Daoy (cell line): ENCODE measurements at places on chromosomes 7 and 10. TPM values are rescaled to one million over a fixed set of nuclear protein-coding genes. Genes with fewer than 3 reads are reported as not detected.

DNA sequence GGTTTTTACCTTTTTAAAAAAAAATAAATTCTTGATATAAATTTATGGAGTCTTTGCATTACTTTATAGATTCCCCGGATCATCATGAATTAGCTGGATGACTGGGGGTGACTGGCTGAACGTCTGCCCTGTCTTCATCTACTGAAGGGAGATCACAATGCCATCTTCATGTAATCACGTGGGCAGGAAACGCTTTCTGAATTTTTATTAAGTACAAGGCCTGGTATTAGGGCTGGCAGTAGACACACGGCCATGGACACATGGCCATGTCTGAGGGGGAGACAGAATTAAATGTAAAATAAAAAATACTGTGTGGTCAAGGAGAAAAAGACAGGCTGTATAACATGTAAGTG, 111.2 kb downstream of the VIPR2 start:
- no peak for DNase-seq

The STEAP4 gene
- not detected in 2 replicates for total RNA-seq

- no peak for DNase-seq
These were observed 49.8 kb downstream of the SLC29A4 start for GRCh38 chr7:5332579-5332978.

The ELFN1 gene
- total RNA-seq = 0.15 and 1.1 TPM in 2 replicates

- no peak for DNase-seq
These were observed 52.4 kb downstream of the ARMH3 start for GRCh38 chr10:102003541-102003940.

- DNase-seq = no peak
These were observed 185.2 kb upstream of the VIPR2 start for GRCh38 chr7:159329818-159330378.

DNA sequence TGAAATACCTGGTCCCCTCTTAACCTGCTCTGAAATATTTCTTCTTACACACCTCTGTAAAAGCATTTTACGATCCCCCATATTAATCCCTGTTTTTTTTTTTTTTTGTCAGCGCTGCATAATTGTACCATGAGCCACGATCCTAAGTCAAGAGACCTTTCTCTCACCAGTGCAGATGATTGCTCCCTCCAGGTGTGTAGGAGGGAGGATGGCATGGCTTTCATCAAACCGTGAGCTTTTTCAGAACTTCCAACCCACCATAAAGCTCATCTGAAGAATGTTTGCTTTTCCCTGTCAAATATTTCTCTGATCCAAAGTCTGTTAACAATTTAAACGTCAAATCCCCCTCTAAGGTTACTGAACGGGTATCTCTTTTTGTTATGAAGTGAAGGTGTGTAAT, 28.2 kb upstream of the SEPHS1 start:
- no peak for DNase-seq

The AKR1E2 gene
- not detected in 2 replicates for total RNA-seq

DNA sequence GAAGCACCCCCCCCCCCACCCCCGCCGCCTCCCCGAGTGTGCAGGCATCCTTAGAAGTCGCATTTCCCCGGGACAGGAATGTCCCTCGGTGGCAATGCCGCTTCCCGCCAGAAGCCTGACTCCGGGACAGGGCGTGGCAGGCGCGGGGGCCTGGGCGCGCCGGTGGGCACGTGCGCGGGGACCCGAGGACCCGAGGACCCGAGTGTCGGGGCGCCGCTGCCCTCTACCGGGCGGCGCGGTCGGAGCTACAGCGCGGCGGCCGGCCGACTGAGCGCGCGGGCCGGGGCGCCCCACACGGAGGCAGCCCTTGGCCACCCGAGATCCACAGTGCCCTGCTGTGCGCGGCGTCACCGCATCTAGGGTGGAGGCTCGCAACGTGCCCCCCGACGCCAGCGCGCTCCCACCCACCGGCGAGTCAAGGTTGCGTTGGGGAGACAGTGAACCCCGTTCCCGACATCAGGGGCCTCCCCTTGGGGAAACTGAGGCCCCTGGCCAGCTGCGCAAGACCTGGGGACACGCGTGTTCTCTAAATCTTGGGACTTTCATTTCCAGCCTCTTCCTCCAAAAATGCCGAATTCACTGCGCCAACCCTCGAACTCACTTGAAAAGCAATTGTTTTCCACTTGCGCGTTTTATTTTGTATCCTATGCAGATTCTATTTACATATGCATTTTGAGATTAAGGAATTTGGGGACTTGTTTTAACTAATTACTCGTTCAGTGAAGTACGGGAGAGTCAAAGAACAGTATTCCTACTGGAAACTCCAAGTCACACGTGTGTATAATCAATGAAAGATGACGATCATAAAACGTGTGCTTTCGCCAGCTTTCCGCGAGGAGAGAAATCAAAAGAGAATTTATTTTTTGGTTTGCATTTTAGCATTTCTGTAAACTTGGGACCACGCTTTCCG, 3.1 kb upstream of the CUX1 start:
- peak; percentile 89 for DNase-seq

DNA sequence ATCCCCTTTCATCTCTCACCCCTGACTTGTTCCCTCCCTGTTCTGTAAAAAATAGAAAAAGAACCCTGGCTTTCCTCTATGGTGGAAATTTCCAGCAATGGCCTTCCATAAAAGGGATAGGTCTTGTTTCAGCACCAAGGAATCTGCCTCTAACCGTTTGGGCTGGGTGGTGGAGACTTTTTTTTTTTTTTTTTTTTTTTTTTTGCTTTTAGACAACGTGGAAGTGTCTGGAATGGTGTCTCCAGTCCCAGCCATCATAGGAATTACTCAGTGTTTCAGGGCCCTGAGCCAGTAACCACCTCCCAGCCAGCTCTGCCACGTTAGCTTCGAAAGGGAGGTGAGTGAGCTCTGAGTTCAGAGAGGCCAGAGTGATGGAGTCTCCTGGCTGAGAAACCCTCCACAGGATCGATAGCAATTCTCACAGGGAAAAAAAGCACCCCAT, 97.3 kb upstream of the COL1A2 start:
- peak; percentile 91 for DNase-seq

The TAS2R5 gene
- total RNA-seq = 0.06 TPM in 1 of 2 replicates, not detected in the other

- DNase-seq = no peak
These were observed 9.8 kb downstream of the RBP4 start for GRCh38 chr10:93591065-93591808.

The IGF2BP3 gene
- 277 and 349 TPM in 2 replicates for total RNA-seq

DNA sequence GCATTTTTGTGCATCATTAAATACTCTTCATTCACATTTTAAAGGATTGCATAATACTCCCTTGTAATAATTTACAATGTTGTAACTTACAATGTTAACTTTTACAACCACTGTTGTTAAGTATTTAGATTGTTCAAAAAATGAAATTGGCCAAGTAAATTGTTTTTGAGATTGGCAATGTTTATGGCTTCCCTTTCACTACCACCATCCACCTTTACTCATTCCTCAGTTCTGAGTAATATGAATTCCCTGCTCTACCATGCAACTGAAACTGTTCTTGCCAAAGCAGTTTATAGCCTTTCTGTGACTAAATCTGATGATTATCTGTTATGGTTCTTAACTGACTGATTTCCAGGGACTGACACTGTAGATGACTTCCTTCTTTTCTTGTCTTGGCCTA, 80.5 kb upstream of the TMEM106B start:
- peak; percentile 18 for DNase-seq

- no peak for DNase-seq
These were observed 266.5 kb downstream of the HGF start for GRCh38 chr7:81503336-81503735.

DNA sequence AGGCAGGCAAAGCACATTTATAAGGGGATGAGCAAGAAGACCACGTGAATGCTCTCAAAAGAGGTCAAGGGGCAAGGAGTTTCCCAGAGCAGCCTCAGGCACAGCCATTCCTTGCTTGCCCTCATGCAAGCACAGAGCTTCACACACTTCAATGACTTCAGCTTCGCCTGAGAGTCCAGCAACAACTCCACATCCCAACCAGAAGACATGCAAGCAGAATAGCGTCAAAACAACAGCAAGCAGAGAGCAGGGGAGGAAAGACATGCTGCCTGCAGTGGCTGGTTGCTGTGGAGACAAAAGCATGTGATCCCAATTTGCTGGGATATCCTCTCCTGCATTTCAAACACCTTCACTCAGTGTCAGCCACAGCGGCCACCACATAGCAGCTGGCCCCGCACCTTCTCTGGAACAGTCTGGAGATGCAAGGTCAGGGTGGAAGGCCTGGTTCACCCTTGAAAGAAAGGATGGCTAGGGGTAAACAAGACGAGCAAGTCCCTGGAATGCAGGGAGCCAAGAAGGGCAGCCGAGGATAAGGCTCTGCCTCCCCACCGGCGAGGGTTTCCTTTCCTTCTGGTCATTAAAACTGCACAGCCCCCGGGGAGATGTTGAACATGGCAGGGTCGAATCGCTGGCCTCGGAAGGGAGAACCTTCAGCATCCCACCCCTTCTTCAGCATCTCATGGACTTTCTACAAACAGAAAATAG, 60.2 kb upstream of the CAMK2B start:
- no peak for DNase-seq

GRCh38 chr10:103428989-103429643, 23.1 kb downstream of the CALHM2 start:
- no peak for DNase-seq

The PLEKHS1 gene
- total RNA-seq = not detected in 2 replicates

DNA sequence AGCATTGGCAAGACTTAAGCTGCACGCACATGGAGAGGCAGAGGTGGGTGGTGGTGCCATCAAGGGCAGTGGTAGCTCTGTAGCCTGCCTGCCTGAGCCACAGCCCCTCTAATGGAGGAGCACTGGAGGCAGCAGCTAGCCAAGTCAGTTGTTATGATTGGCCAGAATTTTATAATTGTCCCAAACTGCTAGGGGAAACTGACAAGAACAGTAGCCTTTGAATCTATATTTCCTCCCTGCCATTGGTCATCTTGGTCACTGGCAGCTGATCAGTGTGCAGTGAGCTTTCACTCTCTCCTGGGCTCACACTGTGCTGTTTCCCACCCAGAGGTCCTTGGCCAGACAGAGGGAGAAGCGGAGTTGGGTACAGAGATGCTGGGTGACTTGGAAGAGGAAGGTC, 9.6 kb upstream of the ZNF783 start:
- no peak for DNase-seq

DNA sequence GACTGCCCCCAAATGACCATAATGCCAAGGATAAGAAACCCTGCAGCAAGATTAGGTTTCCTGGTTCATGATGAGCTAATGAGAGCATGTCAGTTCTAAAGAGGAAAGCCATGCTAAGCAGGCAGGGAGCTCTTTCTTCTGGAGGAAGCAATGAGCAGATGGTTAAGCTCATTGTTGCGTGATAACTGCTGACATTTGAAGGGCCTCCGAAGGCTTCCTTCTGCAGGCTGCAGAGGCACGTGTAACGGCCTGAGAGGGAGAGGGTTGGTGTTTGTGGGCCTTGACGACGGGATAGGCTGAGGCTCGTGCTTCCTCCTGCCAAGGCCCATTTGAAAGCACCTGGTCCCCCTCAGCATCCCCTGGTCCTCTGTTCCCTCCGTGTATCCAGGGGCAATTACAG, 63.5 kb upstream of the BTBD16 start:
- DNase-seq = no peak

DNA sequence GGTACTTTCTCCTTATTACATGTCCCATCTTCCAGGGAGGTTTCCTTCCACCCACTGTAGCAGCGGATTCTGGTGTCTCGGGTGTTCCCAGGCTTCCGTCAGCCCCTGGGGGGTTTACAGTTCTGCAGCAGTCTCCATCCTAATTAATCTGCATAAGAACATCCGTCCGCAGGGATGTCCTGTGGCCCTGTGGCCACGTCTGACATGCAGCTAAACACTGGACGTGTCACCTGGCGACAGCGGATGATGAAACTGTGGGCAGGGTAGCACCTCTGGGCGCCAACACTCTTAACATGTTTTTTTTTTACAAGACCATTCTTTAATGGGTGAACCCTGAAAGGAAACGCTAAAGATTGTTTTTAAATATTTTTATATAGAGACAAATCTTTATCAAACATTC, 58.2 kb downstream of the DIP2C start:
- no peak for DNase-seq

The TMEM229A gene
- total RNA-seq = not detected in 2 replicates

GRCh38 chr10:7846591-7846990, 28.3 kb downstream of the TAF3 start:
- no peak for DNase-seq

The FAM25G gene
- not detected in 2 replicates for total RNA-seq

DNA sequence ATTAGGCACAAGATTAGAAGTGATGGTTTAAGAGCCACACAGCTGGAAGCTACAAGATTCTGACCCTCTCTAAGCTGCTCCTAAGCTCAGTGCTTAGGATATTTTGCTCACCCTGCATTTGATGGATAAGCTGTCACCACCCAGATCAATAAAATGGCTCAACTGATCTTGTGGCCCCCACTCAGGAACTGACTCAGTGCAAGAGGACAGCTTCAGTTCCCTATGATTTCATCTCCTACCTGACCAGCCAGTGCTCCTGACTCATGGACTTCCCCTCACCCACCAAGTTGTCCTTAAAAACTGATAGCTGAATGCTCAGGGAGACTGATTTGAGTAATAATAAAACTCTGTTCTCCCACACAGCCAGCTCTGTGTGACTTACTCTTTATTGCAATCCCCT, 833.8 kb downstream of the GRID1 start:
- DNase-seq = no peak

The CYP3A7 gene
- total RNA-seq = not detected in 2 replicates

The DLD gene
- total RNA-seq = 163 and 168 TPM in 2 replicates

GRCh38 chr10:97278491-97278989, 13.9 kb downstream of the ARHGAP19 start:
- peak; percentile 29 for DNase-seq

The GBX1 gene
- not detected in 2 replicates for total RNA-seq

The ENTPD1 gene
- 0.06 and 0.17 TPM in 2 replicates for total RNA-seq

GRCh38 chr7:18647582-18647981, 152.0 kb downstream of the HDAC9 start:
- DNase-seq = no peak

GRCh38 chr7:87220734-87221215, 1.2 kb upstream of the TMEM243 start:
- peak; percentile 14 for DNase-seq

The ITGB8 gene
- 32.0 and 32.9 TPM in 2 replicates for total RNA-seq

- DNase-seq = no peak
These were observed 1044.9 kb downstream of the TYW1 start for GRCh38 chr7:68041554-68041953.

The MOGAT3 gene
- not detected in 2 replicates for total RNA-seq

GRCh38 chr10:46525824-46526681, 30.4 kb downstream of the GPRIN2 start:
- no peak for DNase-seq

DNA sequence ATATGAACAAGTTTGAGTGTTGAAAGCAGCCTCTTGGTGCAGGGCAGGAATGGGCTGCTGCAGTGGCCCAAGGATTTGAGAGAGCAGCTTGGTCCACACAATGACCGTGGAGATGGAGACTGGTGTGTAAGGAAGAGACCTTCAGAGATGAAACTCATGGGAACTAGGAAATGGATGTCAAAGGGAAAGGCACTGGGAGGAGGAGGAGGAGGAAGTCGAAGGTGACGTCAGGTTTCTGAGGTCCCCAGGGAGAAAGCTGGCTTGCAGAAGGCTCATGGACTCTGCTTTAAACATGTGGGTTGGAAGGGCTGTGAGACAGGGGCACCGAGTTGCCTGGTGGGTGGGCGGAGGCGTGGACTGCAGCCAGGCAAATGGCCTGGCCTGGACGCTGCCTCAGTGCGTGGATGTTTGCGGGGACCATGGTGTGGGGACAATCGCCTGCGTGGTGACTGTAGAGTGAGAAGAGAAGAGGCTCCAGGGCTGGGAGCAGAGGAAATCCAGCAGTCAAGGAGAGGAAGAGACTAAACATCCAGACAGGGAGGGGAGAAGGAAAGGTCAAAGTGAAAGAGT, 14.6 kb downstream of the C10orf71 start:
- DNase-seq = no peak

- DNase-seq = peak; percentile 67
These were observed 1.2 kb upstream of the SP8 start for GRCh38 chr7:20787660-20788419.

The MYPN gene
- total RNA-seq = 1.8 and 2.9 TPM in 2 replicates

GRCh38 chr7:130442601-130443000, 1.8 kb upstream of the CEP41 start:
- no peak for DNase-seq
